ENCODE measurements at places on chromosomes 1 and 21. TPM values are rescaled to one million over a fixed set of nuclear protein-coding genes. Genes with fewer than 3 reads are reported as not detected.

DNA sequence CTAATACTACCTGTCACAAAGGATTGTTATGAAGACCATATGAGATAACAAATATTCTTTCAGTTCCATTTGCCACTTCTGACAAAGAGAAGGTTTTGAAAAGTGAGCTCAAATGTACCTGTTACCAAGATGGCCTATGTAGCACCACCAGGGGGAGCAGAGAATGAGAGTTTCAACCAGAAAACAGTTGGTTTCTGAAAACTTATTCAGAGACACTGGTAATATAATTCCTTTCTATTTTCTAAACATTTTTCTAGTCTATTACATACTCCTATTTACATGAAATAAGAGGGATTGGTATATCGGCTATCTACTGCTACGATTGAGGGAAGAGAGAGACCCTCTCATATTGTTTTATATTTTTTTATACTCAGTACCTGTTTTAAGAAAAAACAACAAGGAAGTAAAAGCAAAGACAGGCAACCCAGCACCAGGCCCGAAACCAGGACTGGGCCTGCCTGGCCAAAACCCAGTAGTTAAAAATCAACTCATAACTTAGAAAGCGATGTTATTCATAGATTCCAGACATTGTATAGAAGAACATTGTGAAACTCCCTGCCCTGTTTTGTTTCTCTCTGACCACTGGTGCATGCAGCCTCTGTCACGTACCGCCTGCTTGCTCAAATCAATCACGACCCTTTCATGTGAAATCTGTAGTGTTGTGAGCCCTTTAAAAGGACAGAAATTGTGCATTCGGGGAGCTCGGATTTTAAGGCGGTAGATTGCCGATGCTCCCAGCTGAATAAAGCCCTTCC is 48.3 kb downstream of the IL23R start:
- H3K27ac ChIP-seq: no peak overlapping the region
- no peak overlapping the region for H3K4me3 ChIP-seq
- no peaks in the 10 kb centered on the region for H3K27me3 ChIP-seq
- DNase-seq: no peak
- no peaks in the 10 kb centered on the region for H3K36me3 ChIP-seq

DNA sequence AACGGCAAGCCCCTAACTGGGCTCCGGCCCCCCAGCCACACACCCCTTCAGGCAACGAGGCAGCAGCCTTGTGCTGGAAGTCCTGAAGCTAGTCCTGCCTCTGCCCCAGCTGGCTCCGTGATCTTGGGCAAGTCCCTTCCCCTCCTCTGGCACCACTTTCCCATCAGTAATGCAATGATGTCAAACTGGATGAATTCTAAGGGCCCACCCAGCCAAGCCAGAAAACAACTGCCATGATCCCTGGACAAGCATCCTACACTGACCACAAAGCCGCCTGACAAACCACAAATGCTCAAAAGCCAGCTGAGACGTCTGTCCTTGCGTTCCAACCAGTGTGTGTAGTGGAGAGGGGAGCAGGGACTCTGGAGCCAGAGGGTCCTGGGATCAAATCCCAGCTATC is 26.8 kb downstream of the IFFO2 start:
- no peak for DNase-seq
- H3K36me3 ChIP-seq: no peaks in the 10 kb centered on the region
- no peak overlapping the region for H3K27ac ChIP-seq
- no peak overlapping the region for H3K4me3 ChIP-seq
- H3K4me1 ChIP-seq: peaks cover 69% of the 10 kb centered on the region

DNA sequence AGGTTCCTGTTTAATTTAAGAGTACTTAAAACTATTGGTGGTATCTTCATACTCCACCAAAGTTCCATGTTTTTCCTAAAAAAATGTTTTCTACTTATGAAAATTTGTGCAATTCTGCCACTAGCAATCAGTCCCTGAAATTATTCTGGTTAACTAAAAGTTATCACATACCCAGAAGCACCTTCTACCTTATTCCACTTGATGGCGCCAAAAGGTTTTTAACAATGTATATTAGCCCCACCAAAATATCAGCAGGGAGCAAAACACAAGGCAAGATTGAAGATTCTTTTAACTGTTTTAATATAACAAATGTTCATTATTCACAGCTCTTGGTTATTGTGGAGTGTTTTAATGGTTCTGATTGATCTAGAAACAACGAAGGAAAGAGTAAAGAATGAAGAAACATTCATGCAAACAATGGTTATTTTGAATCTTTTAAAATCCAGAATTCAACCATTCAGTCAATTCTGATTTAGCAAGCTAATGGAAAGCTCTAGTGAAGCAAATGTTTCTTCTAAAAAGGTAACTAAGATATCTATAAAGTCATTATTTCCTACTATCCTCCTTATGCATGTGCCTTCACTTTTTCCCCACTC is 67.2 kb downstream of the TTLL7 start:
- H3K4me1 ChIP-seq: no peaks in the 10 kb centered on the region
- H3K27me3 ChIP-seq: no peaks in the 10 kb centered on the region
- H3K36me3 ChIP-seq: no peaks in the 10 kb centered on the region
- H3K4me3 ChIP-seq: no peak overlapping the region
- no peak overlapping the region for H3K27ac ChIP-seq

Gene USP48
- 86.1 TPM for total RNA-seq

Gene CYYR1
- total RNA-seq: 81.9 TPM

Data from spleen (tissue), 13 donors.